ENCODE measurements at places on chromosomes 7 and 10. TPM values are rescaled to one million over a fixed set of nuclear protein-coding genes. Genes with fewer than 3 reads are reported as not detected.

DNA sequence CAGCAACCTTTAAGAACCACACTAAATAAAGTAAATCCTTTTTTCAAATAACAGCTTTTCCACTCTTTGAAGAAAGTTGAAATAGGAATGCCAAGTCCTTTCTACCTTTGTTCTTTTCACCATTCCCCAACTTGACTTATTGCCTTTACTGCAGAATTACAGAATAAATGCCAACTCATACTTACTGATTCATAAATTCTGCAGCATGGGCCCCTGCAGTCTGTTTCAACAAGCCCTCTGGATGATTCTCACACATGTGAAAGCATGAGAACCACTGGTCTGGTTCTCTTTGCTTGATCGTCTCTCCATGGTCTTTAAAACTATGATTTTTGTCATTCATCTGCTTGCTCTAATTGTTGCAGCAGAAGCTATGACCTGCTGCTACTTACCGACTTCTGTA, 56.1 kb downstream of the HACD1 start:
- DNase-seq = no peak

DNA sequence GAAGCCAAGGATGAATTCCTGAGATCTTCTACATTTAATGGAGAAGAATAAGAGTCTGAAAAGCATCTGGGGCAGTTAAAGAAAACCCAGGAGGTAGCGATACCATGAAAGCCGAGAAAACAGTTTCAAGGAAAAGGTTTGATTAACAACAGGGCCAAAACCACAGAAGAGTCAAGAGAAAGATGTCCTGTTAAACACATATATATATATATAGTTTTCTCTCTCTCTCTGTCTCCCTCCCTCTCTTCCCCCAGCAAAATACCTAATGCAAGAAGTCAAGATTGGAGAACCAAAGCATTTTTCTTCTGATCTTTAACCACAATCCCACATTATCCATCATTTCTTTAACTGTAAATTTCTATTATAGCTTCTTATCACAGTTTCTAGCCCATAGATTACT, 261.4 kb downstream of the SNX13 start:
- DNase-seq = no peak

DNA sequence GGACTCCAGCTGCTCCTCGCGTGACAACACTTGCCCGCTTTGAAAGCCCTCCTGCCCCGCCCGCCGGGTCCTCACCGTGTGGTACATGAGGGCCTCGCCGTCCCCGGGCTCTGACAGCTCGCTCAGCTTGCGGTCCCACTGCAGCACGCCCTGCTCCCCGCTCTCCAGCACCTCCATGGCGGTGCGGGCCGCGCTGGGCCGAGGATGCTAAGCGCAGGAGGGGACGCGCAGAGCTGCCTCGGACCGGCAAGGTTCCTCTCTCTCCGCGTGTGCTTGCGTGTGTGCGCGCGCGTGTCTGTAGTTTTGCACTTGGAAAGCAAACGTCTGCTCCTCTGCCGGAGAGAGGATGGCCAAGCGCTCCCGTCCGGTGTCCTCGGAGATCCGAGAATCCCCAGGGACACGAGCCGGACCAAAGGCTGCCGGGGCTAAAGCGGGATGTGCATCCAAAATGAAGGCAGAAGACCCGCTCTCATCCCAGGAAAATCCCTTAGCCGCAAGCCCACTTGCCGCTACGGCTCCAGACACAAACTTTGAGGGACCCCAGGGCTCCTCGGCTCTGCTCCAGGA, at the start of gene CREB3L2:
Gene CREB3L2, minus strand, starts transcription at position 558 of the 567 bp plus-strand sequence. Its CDS starts 381 bp downstream, at position 177.
- DNase-seq = peak; percentile 39

Gene ZNF804B
- 0.27 TPM for total RNA-seq

Gene AKR1C4
- not detected for total RNA-seq

DNA sequence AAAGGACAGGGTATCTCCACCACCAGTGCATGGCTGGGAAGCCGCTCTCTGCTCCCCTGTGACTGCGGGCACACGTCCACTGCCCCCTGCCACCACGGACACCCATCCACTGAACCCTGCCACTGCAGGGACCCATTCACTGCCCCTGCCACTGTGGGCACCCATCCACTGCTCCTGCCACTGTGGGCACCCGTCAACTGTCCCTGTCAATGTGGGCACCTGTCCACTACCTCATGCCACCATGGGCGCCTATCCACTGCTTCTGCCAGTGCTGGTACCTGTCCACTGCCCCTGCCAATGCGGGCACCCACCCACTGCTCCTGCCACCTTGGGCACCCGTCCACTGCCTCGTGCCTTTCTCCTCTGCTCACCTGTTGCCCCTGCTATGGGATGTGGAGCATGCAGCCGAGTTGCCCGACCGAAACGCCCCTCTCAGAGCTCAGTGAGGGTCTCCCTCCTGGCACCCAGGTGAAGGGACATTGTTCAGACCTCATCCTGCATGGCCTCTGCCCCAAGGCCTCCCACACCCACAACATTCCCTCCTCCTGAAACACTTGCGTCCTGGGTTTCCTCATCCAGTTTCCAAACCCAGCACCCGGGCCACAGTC, 207.4 kb downstream of the ADARB2 start:
- DNase-seq = no peak

Gene FAM25A
- not detected for total RNA-seq

DNA sequence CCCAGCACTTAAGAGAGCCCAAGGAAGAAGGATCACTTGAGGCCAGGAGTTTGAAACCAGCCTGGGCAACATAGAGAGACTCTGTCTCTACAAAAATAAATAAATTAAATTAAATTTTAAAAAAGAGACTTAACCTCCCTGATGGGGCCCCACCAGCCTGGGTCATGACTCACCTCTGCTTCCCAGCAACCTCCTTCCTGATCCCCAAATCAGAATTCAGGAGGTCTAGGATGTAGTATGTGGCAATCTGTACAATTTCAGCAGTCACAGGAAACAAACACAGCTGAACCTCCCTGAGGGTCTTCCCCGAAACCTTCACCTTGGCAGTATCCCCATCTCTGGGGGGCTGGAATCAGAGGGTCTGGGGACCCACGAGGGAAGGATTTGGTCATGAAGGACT, 9.7 kb upstream of the PPP1R35 start:
- no peak for DNase-seq
